ENCODE measurements at places on chromosomes 16 and 17.

GRCh38 chr17:60840456-60840855, 162.8 kb downstream of the BCAS3 start:
- no peak for DNase-seq

- peak; percentile 95 for DNase-seq
Observed at GRCh38 chr16:75483222-75483621, 12.0 kb downstream of the CHST6 start.

- DNase-seq: no peak
Observed at GRCh38 chr17:1607971-1608320, 20.7 kb downstream of the SLC43A2 start.

- no peak for DNase-seq
Observed at GRCh38 chr16:82709987-82710386, 83.2 kb downstream of the CDH13 start.

- DNase-seq: no peak
Observed at GRCh38 chr16:67163999-67164558, 466 bp upstream of the HSF4 start.

DNA sequence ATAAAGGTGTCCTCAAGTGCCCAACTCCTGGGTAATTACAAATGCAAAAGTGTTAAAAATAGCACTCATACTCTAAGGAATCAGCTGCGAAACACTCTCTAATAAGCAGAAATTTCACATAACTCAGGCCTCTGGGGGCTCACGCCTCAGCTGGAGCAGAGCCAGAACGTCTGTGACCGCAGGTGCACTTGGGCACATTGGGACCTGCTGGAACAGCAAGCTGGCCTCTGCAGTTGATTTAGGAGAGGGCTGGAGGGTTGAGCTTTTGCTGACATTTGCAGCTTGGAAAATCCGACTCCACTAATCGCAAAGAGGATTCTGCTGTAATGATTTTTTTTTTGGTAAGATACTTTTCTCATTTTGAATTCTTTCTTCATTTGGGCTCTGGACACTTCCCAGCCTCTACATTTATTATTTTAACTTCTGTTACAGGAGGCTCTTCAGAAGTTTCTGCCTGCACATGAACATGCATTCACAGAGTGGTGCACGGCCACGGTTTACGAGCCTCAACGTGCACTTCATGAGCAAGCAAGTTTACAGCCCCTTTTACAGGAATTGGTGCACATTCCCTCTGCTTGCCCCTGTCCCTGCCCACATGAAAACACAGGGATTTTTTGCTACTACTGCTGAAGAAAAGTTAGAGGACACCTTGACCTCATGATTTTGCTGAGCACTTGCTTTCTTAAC, 4.1 kb upstream of the SNTB2 start:
- no peak for DNase-seq

DNA sequence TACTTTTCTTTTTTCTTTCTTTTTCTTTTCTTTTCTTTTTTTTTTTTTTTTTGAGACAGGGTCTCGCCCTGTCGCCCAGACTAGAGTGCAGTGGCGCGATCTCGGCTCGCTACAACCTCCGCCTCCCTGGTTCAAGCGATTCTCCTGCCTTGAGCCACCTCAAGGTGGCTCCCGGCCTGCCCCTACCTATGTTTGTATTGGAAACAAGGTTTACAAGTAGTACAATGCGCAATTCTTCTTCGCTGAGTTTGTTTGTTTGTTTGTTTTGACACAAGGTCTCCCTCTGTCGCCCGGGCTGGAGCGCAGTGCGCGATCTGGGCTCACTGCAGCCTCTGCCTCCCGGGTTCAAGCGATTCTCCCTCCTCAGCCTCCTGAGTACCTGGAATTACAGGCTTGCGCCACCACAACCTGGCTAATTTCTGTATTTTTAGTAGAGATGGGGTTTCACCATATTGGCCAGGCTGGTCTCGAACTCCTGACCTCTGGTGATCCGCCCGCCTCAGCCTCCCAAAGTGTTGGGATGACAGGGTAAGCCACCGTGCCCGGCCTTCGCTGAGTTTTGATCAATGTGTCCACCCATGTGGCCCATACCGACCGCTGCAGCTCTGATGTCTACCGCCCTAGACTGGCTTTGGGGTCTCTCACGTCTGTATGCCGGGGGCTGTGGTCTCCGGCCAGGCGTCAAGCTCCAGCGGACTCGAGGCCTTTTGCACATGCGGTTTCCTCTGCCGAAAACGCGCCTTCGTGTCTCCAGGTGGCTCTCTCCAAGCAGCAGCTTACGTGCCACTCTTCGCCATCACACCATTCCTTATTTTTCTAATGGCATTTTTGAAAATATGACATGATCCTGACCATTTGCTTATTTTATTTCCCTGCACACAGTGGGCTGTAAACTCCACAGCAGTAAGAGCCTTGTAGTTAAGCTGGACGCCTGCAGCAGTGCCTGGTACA, 1.1 kb upstream of the YBX2 start:
- no peak for DNase-seq

DNA sequence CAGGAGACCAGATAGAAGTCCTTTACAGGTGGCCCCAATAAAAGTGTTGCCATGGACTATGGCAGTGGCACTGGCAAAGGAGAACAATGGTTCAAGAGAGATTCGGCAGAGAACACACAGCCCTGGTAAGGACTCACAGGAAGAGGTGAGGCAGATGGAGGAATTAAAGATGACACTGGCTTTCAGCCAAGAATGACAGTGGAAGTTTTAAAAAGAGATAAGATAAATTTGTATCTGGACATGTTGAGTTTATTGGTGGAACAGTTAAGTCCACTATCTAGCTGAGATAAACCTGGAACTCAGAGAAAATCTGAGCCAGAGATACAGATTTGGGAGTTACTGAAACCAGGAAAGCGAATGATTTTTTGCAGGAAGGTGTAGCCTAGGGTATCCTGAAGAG, 20.1 kb downstream of the CMC2 start:
- DNase-seq: no peak

DNA sequence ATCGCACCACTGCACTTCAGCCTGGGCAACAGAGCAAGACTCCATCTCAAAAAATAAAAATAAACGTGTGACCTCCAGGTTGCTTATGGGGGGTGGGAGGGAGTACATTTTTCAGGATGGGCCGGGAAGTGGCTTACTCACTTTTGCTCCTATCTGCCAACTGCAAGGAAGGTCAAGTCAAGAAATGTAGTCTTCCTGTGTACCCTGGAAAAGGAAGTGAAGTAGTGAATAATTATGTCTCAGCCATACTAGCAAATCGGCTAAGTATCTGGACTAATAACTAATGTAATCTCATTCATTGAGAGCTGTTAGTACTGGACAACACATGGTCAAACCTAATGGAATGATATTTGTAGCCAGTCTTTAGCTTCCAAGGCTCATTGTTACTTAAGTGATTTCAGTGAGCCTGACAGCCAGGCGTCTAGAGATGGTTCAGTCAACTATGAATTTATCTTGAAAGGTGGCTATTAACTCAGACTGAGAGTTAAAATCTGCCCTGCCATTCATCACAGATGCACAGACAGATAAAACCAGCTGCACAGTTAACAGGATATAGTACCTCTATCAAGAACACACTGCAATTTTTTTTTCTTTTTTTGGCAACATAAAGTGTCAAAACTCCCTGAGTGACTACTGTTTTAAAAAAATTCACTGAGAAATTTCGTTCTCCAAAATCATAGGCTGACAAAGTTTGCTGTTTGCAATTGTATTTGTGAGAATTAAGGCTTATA, 3.7 kb upstream of the TACO1 start:
- no peak for DNase-seq

DNA sequence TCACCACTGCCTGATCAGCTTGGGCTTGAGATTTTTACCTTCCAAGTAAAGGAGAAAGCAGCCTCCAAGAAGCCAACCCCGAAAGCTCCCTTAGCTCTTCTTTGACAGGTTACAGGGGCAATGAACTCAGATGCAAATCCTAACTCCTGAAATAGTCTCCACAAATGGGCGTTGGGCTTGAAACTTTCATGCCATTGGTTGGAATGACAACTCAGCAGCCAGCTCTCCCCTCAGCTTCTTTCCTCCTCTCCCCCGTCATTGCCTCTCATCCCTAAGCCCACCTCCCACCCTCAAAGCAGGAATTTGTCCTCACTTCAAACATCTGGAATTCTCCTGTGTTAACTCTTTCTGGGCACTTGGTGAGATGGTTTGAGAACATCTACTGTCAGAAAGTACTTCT, at the start of gene TAT:
Gene TAT, minus strand, starts transcription at position 122 of the 400 bp plus-strand sequence. CDS start 677 bp downstream, outside the sequence.
- DNase-seq: no peak

DNA sequence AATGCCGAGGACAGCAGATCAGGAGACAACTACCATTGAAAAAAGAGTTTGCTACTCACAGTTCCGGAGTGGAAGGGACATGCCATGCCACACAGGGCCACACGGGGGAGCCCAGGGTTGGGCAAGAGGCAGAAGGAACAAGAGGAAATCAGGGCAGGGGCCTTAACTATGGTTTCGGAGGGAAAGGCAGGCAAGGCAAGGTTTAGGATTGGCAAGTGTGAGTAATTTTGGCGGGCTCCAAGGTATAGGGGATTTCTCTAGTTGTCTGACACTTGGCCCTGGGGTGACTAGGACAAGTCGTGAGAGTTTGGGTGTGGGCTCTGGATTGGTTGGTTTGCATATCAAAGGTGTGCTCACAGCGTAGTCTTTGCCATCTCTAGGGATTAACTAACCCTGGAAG, 27.0 kb upstream of the NTN1 start:
- no peak for DNase-seq

DNA sequence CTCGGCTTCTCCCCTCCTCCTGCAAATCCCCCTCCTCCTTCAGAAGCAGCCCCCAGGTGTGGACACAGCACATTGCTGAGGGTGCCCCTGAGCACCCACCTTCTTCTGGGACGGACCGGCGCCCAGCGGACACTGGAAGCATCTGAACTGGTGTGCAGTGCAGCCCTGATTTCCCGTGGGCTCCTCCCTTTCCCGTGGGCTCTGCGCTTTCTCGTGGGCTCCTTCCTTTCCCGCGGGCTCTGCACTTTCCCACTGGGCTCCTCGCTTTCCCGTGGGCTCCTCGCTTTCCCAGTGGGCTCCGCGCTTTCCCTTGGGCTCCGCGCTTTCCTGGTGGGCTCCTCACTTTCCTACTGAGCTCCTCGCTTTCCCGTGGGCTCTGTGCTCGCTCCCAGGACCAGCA, 32.6 kb upstream of the ACSF3 start:
- DNase-seq: no peak

DNA sequence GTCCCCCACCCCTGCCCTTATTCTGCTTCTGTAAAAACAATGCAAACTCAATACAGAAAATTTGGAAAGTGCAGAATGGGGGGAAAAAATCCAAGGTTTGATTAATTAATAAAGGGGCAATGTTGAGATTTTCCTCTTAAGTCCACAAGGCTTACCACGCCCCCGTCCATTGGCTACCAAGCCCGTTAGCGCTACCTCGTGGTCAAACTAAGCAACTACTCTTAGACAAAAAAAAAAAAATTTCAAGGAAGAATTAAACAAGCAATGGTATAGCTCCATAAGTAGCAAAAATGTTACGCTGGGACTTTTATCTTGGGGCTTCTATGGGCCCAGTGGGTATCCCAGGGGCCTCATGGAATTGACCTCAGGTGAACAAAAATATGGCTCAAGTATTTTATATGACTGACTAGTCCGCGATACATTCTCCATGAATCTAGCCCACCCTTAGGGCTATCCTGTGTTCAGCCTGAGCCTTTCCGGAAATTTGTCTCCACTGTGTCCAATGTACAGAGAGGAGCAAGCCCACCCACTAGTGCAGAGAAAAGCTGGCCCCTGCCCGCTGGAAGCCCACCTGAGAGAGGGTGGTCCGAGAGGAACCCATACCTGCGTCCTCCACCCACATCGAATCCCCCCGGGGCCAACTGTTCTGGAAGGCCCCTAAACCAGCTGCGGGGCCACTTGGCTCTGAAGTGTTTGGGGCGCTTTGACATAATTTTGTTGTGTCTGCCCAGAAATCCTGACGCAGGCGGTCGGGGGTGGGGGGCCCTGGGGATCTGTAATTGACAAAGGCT, 19.1 kb upstream of the TEX2 start:
- DNase-seq: peak; percentile 71

GRCh38 chr17:31559584-31560501, 168.4 kb downstream of the RAB11FIP4 start:
- no peak for DNase-seq

DNA sequence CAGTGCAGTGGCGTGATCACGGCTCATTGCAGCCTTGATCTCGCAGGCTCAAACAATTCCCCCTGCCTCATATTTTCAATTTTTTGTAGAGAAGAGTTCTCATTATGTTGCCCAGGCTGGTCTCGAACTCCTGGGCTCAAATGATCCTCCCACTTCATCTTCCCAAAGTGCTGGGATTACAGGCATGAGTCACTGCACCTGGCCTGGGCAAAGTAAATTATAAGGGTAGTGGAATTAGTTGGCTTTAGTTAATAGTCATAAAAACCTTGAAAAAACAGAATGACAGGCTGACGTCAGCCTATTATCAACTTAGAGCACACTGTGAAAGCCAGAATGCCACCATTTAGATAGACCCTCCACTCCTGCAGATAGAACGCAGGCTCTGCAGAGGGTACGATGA, 43.5 kb upstream of the B4GALNT2 start:
- DNase-seq: no peak

DNA sequence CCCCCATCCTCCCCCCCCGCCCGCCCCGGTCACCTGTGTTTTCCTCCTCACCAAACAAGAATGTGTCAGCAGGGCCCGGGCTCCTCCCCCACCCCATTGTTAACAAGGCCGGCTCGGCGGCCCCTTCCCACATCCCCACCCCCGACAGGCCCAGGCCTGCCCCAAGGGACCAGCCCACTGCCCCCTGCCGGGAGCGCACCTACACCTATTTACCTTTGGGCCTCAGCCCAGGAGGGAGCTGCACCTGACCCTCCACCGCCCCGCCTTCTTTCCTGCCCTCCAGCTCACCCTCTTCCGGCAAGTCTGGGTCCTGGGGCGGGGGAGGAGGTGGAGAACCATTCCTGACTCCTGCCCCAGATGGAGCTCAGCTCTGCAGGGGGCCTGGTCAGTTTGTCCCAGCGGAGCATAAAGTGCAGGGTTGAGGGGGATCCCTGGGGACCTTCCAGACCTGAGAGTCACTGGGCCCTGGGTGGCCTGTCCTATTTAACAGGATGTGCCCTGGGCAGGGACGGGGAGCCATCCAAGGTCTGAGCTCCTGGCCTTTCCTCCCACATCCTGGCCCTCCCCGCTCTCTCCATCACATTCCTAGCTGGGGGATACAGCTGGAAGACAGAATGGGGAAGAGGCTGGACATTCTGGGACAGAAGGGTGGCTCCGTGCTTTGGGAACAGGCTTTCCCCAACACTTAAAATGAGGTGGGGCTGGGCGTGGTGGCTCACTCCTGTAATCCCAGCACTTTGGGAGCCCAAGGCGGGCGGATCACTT, 8.3 kb downstream of the FOXJ1 start:
- peak; percentile 32 for DNase-seq

- no peak for DNase-seq
Observed at GRCh38 chr16:54694651-54695050, 236.0 kb upstream of the IRX5 start.

DNA sequence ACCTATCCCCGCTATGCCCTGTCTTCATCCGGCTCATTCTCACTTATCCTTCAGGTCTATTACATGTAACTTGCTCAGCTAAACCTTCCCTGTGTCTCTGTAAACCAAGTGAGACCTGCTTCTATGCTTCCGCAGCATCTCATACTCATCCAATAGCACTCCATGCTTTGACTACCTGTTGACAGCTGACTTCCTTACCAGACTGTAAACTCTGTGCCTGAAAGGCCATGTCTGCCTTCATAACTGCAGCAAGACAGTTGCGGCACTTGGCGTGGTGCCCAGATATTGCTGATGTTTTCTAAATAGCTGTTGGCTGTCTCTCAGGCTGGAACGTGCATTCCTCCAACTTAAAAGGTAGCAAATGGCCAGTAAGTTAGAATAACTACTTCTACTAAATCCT, 1.8 kb upstream of the OR1E1 start:
- DNase-seq: no peak

GRCh38 chr16:51815523-51815922, 664.5 kb upstream of the SALL1 start:
- no peak for DNase-seq

GRCh38 chr17:80792373-80792781, 199.3 kb upstream of the CHMP6 start:
- no peak for DNase-seq
